T-helper 2 cell (primary cell): ENCODE measurements at places on chromosomes 5 and 9.

DNA sequence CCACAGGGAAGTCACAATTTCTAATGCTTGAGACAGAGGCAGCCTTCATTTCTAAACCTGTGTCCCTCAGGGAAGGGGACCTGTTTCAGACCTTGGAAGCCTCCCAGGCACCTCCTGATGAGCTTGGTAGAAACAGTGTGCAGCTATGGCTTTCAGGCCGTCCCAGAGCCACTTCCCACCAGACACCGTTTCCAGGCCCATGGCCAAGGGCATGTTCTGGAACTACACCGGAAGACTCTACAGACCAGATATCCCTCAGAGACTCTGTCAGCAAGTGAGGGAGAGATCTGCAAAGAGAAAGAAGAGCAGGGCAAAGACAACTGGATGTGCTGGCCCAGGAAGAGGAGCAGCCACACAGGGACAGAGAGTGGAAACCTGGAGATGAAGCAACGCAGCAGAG lies 82.2 kb upstream of the HSPA9 start:
- no peak for DNase-seq

DNA sequence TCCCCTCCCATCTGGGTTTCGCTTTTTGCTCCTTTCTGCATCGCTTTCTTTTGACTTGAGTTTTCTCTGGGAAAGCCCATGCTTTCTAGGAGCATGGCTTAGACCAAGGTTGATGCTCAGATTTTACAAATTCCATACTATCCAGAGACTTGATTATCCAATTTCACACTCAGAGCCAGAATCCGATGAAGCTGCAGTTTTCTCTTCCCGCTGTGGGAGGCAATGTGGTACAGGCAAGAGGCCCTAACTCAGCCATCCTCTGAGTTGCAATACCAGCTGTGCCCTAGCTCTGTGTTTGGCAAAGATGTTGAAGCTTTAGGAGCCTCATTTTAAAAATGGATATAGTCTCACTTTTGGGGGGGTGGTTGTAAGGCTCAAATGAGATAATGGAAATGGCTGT lies 85.1 kb downstream of the BRINP1 start:
- no peak for DNase-seq

DNA sequence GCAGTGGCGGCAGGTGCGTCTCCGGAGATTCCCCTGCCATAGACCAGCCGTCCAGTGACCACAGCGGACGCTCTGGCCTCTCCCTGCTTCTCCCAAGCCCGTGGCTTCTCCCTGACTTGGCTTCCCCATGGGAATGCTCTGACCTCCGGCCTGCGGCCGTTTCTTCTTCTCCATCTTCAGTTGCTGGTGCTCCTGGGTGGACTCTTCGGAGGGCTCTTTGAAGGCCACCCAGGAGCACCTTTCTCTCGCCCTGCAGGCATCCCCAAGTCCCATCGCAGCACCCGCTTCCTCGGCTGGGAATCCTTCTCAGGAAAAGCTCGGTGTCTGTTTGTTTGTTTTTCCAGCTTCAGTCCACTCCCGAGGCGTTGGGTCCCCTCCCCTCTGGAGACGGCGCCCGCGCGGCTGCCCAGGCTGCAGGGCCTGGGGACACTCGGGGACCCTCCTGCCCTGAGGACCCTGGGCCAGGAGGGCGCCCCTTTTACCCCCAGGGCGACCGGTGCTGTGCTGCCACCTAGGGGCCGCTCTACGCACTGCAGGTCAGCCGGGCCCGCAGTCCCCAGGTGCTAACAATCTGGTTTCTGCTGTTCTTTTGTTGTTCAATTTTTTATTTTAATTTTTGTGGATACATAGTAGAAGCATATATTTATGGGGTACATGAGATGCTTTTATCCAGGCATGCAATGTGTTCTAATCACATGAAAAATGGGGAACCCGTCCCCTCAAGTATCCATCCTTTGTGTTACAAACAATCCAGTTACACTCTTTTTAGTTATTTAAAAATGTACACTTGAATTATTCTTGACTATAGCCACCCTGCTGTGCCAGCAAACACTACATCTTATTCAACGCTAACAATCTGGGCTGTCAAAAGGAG lies 197.9 kb upstream of the ADAMTS16 start:
- DNase-seq = no peak

DNA sequence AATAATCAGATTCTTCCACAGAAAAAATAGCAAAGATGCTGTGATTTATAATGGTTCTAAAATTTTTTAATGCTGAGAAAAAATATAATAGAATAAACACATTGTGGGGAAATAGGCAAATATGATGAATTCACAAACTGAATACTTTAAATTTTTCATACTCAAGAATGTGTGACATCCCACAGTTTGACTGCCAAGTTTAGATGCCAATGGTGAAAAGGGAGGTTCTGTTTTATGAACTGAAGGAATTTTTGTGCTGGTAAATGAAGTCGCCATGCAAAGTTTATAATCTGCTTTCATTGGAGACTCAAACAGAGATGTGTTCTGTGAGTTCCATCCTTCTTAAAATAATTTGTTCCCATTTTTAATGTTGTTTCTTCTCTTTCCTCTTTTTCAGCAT lies 367.5 kb upstream of the ADAMTS16 start:
- DNase-seq = no peak
